ENCODE measurements at places on chromosomes 5 and 9.
A peak's percentile ranks its signal among the peaks of the same experiment; 100 is the strongest.

DNA sequence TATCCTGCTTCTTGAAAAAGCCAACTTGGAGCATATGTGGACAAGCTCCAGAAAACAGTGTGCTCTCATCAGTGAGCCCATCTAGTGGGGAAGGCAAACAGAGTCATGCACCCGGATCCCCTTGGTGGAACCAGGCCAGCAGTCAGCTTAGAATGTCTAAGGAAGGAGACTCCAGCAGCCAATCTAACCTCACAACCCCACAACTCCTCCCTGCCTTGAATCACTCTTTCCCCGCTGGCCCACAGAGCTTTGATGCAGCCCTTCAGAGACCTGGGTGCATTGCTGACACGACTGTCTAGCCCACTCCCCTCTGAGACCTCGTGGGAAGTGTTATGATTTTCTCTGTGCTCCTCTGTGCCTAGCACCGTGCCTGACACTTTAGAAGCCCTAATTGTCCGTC is 623.7 kb downstream of the BNC2 start:
- no peak for DNase-seq

DNA sequence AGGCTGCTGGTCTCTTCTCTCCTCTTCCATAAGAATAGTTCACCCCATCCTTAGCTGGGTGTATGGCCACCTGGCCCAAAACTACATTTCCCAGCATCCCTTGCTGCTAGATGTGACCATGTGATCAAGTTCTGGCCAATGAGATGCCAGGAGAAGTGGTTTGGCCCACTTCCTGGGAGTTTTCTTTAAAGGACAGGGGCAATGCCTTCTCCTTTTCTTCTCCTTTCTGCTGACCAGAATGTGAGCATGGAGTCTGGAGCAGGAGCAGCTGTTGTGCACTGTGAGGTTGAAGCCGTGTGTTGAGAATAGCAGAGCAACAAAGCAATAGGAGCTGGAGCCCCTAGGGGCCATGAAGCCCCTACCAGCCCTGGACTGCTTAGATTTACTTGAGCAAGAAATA is 36.8 kb downstream of the C9orf50 start:
- peak; percentile 66 for DNase-seq

- no peak for DNase-seq
Measured at GRCh38 chr5:139708434-139708861, 60.3 kb downstream of the CXXC5 start.

- no peak for DNase-seq
Measured at GRCh38 chr9:137156567-137157375, 13.1 kb downstream of the LRRC26 start.

DNA sequence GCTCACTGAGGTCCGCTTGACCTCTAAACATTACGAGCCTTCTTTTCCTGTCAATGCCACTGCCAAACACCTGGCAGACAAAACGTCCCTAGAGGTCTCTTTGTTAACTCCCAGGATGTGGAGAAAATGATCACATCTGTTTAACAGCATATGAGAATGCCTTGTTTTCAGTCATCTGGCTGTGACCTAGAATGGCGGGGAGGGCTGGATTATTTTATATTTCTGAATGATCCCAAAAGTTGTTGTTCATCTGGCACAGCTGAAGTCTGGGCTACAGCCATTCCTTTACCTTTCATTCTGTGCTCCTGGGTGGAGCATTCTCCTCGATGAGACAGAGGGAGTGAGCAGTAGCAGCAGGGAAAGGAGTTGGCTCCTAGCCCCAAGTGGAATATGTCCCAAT is 138.2 kb downstream of the PRDM6 start:
- no peak for DNase-seq

DNA sequence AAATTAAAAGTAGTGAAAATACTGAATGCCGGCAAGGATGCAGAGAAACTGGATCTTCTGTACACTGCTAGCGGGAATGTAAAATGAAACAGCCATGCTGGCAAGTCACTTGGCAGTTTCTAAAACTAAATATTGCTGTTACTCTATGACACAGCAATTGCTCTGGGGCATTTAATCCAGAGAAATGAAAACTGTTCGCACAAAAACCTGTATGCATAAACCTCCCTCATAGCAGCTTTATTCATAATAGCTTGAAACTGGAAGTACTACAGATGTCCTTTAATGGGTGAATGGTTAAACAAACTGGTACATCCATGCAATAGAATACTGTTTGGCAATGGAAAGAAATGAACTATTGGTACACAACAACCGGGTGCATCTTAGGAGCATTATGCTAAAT is 167.2 kb downstream of the ARHGAP26 start:
- no peak for DNase-seq

- no peak for DNase-seq
Measured at GRCh38 chr9:135644631-135645218, 5.4 kb upstream of the GLT6D1 start.

- no peak for DNase-seq
Measured at GRCh38 chr5:9151684-9152427, 394.0 kb downstream of the SEMA5A start.

DNA sequence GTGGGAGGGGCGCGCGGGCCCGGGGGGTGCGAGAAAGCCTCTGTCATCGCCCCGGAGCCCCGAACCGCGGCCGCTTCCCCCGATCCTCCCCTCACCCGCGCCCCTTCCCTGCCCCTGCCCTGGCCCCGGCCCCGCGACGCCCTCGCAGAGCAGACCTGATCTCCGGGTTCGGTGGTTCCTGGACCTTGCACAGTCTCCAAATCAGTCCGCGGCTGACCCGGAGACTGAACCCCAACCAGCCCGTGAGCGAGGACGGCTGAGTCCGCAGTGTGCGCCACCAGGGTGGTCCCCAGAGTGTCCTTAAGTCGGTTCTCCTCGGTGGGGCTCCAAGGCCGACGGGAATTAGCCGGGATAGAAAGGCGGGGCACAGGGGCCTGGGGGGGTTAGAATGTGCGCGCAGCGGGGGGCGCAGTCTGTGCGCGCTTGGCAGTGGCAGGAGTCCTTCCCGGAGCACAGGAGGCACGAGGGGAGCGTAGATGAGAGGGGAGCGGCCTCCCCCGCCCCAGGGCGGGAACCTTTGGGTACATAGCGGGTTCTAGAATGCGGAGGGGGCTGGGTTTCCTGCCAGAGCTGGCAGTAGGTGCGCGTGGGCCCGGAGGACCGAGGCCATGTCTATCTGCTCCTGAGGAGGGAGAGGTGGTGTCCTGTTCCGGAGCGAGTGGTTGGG is 779 bp downstream of the PKN3 start:
- no peak for DNase-seq

DNA sequence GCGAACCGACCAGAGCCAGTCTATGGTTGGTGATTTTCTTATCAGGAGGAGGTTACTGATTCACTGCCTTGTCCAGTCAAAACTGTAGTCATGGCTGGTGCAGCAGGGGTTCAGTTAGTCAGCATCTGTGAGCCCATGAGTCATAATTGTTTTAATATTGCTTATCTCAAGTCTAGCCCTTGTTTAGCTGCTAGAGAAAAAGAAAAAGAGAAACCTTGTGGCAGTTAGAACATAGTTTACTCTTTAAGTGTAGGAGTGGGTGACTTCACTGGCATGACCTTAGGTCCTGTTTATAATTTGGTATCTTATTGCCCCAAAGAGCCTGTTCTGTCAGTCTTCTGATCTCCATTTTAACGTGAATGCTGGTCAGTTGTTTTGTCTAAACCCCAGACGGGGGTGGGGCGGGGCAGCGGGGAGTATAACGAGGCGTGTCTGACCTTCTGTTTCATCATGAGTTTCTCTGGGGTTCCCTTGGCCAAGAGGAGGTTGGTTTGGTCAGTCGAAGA is 76.9 kb upstream of the NFIL3 start:
- no peak for DNase-seq

- DNase-seq: no peak
Measured at GRCh38 chr5:37111426-37112382, 137.5 kb downstream of the CPLANE1 start.

GRCh38 chr9:109974143-109974917 is 194.3 kb downstream of the PALM2AKAP2 start:
- DNase-seq: no peak

DNA sequence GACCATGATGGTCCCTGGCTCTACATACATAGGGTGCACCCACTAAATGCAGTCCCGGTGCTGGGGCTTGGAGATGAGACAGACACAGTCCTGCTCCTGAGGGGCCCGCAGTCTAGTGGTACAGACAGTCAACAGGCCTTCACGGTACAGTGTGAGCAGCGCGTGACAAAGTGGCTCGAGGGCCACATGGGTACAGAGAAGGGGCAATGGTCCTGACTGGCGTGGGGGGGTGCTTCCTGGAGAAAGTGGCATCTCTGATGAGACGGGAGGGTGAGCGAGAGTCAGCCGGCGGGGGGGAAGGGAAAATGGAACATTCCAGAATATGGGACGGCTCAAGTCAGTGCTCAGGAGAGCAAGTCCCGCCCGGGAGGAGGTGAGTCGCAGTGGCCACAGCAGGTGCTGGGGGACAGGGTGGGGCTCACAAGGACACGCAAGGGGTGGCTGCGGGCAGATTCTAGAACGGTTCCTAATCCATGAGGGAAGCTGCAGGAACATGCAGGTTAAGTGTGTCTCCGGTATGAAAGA is 38.0 kb downstream of the WHRN start:
- DNase-seq: no peak

DNA sequence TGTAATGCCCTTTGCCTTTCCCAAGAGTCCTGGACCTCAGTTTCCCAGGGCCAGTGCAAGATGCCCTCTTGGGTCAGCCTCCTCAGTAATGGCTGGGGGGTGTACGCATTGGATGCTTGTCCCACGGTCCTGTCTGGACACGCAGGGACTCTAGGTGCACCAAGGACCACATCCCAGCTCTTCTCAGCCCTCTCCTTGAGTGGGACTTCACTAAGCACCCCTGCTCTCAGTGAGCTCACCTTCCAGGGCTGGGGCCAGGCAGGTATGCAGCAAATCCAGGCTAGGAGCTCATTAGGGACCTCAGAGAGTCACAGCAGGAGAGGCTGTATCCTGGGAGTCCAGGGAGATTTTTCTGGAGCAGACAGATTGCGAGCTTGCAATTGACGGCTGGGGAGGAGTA is 59.8 kb downstream of the MACROH2A1 start:
- no peak for DNase-seq

- no peak for DNase-seq
Measured at GRCh38 chr5:114101153-114101552, 260.7 kb upstream of the KCNN2 start.

GRCh38 chr9:19122490-19123042 is 4.7 kb downstream of the PLIN2 start:
- no peak for DNase-seq

DNA sequence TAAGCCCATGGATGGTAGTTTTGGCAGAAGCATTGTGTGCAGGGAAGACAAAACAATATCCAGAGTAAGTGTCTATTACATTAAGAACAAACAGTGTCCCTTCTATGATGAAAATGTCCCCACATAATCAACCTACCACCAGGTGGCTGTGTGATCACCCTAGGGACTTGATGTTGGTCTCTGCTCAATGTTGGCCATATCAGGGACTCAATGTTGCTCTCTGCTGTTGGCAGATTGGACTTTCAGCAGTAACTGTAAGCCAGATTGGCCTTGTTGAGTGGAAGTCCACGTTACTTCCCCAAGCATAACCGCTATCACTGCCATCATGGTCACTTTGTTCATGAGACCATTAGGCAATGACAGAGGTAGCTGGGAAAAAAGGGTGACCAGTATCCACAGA is 52.8 kb upstream of the PRSS3 start:
- DNase-seq: no peak

DNA sequence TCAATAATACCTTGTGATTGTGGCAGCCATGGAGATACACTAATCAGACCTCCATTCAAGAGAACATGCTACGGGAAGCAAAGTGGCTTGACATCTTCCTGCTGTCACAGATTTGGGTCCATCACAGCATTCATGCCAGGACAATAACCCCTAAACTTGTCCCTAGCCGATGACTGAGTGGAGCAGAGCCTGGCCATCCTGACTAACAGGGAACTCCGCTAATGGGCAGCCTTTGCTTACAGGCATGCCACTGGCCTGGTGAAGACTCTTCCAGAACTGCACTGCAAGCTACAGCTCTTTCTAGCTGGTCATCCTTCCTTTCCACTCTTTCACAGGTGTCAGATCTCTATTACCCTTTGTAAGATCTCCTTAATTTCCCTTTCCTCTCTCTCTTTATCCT is 16.0 kb downstream of the FAM174A start:
- DNase-seq: no peak

DNA sequence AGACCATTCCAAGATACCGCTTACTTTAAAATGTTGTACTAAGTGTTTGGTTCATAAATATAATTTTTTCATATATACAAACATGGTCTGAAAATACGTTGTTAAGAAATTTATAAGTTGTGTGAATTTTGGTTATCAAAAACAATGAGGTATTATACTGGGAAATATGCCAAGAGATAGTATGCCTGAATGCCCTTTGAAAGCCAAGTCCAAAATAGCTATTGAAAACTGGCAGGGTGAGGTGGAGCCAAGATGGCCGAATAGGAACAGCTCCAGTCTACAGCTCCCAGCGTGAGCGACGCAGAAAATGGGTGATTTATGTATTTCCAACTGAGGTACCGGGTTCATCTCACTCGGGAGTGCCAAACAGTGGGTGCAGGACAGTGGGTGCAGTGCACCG is 533.5 kb downstream of the ZNF608 start:
- DNase-seq: no peak

GRCh38 chr5:106727071-106727470 is 943.7 kb downstream of the EFNA5 start:
- no peak for DNase-seq

DNA sequence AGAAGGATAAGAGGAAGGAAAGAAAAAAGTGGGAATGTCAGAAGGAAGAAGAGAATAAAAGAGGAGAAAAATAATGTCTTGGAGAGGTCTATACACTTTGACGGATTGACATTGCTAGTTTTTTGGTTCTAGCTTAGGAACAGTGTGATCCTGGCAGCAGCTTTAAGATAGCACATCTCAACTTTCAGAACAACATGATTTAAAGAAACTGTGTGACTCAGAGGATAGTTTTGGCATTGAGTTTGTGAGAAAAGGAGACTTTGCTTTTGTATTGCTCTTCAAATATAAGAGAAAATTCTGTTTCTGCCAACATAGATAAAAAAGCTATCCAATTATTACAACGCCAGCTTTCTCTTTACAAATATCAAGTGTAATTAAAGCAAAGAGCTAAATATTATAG is 260.7 kb upstream of the ARRDC3 start:
- DNase-seq: no peak

GRCh38 chr5:36414869-36415282 is 113.2 kb upstream of the RANBP3L start:
- DNase-seq: no peak

DNA sequence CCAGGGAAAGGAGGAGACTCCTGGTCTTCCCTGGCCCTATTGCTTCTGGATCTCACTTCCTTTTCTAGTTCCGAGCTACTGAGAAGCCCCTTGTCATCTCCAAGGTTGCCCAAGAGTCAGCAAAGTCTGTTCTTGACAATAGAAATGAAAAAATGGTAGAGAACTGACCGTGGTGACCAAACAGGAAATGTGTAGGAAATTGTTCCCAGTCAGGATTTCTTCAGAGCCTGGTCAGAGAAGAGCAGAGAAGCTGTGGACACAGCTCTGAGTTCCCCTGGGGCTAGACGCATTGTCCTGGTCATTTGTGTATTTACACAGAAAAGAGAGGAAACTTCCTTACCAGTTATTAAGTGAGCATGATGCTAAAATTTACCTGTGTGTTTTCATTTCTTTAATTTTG is 35.6 kb downstream of the S1PR3 start:
- no peak for DNase-seq

All from HS-27A (cell line).